RWPE2 (cell line): ENCODE measurements at places on chromosomes 13 and 19.

GRCh38 chr19:53879140-53880081 lies 2.6 kb upstream of the PRKCG start:
- peak overlapping the region; percentile 33 for H3K4me3 ChIP-seq
- peak; percentile 89 for DNase-seq
- peaks cover 4% of the 10 kb centered on the region for H3K36me3 ChIP-seq
- no peaks in the 10 kb centered on the region for H3K4me1 ChIP-seq
- no peak overlapping the region for H3K27ac ChIP-seq

GRCh38 chr13:33139184-33139583 lies 123.0 kb downstream of the KL start:
- H3K36me3 ChIP-seq: peaks cover 32% of the 10 kb centered on the region
- no peak overlapping the region for H3K27ac ChIP-seq
- no peaks in the 10 kb centered on the region for H3K4me1 ChIP-seq
- H3K4me3 ChIP-seq: no peak overlapping the region
- H3K27me3 ChIP-seq: no peaks in the 10 kb centered on the region

DNA sequence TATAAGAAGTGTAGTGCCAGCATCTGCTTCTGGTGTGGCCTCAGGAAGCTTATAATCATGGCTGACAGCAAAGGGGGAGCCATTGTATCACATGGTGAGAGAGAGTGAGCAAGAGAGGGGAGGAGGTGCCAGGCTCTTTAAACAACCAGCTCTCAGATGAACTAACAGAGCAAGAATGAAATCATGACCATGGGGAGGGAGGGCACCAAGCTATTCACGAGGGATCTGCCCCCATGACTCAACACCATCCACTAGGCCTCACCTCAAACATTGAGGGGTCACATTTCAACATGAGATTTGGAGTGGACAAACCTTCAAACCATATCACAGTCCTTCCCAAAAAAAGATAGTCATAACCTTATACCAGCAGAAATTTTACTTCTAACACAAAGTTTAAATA lies 174.0 kb downstream of the GPC5 start:
- H3K4me3 ChIP-seq: no peak overlapping the region
- peak overlapping the region; percentile 37 for H3K27ac ChIP-seq
- no peak for DNase-seq

GRCh38 chr13:46377554-46377953 lies 9.5 kb downstream of the RUBCNL start:
- H3K36me3 ChIP-seq: no peaks in the 10 kb centered on the region
- peaks cover 8% of the 10 kb centered on the region for H3K4me1 ChIP-seq
- H3K27me3 ChIP-seq: no peaks in the 10 kb centered on the region
- no peak overlapping the region for H3K4me3 ChIP-seq
- DNase-seq: no peak

DNA sequence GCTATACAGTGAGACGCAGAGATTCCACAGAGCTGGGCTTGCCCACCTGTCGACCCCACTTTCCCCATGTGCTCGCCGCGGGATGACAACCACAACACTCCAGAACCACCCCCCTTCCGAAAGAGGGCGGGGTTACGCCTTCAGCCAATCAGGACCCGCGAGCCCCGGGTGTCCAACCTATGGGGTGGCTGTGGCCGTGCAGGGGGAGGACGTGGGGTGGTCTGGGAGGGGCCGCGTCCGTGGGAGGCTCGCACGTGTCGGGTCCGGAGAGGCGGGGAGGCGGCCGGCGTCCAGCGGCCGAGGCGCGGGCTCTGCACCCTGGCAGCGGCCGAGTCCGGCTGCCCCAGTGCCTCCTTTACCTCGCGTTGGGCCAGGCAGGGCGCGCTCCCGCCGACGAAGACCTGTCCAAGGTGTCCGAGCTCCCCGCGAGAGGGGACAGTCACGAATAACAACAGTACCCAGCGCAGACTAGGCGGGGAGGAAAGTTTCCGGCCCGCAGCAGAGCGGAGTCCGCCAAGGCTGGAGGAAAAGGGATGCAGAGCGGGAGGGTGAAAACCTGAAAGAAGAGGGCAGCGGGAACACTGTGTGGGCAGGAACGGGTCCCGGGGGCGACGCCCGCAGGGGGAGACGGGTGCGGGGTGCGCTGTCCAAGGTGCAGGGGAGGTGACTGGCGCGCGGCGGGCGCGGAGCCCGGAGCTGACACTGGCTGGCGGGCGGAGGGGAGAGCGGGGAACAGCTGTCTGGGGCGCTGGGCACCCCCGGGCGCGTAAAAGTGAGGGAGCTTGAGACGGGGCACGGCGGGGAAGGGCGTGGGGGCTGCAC lies 911 bp downstream of the ENOX1 start:
- no peaks in the 10 kb centered on the region for H3K36me3 ChIP-seq
- DNase-seq: peak; percentile 63
- H3K27me3 ChIP-seq: no peaks in the 10 kb centered on the region
- peak overlapping the region; percentile 39 for H3K4me3 ChIP-seq

- no peak overlapping the region for H3K27ac ChIP-seq
- H3K4me3 ChIP-seq: no peak overlapping the region
- DNase-seq: no peak
Measured at GRCh38 chr13:23921451-23921888, 24.2 kb upstream of the C1QTNF9B start.

GRCh38 chr19:13974073-13974472 lies 21.8 kb downstream of the DCAF15 start:
- peak overlapping the region; percentile 7 for H3K27ac ChIP-seq
- peaks cover 15% of the 10 kb centered on the region; the same call in 1 of the 2 replicates for H3K36me3 ChIP-seq
- DNase-seq: peak; percentile 84

GRCh38 chr13:43528992-43529391 lies 257.8 kb downstream of the ENOX1 start:
- no peak for DNase-seq
- H3K4me1 ChIP-seq: no peaks in the 10 kb centered on the region
- no peak overlapping the region for H3K4me3 ChIP-seq
- H3K27me3 ChIP-seq: no peaks in the 10 kb centered on the region
- no peak overlapping the region for H3K27ac ChIP-seq
- H3K36me3 ChIP-seq: no peaks in the 10 kb centered on the region

DNA sequence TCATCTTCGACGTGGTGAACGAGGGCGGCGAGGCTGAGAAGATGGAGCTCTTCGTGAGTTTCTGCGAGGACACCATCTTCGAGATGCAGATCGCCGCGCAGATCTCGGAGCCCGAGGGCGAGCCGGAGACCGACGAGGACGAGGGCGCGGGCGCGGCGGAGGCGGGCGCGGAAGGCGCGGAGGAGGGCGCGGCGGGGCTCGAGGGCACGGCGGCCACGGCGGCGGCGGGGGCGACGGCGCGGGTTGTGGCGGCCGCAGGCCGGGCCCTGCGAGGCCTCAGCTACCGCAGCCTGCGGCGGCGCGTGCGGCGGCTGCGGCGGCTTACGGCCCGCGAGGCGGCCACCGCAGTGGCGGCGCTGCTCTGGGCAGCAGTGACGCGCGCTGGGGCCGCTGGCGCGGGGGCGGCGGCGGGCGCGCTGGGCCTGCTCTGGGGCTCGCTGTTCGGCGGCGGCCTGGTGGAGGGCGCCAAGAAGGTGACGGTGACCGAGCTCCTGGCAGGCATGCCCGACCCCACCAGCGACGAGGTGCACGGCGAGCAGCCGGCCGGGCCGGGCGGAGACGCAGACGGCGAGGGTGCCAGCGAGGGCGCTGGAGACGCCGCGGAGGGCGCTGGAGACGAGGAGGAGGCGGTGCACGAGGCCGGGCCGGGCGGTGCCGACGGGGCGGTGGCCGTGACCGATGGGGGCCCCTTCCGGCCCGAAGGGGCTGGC lies 52.6 kb downstream of the MAP4K1 start:
- peaks cover 3% of the 10 kb centered on the region for H3K4me1 ChIP-seq
- H3K27ac ChIP-seq: no peak overlapping the region
- peaks cover 3% of the 10 kb centered on the region for H3K27me3 ChIP-seq
- DNase-seq: no peak
- H3K36me3 ChIP-seq: no peaks in the 10 kb centered on the region
- H3K4me3 ChIP-seq: peak overlapping the region; percentile 29

DNA sequence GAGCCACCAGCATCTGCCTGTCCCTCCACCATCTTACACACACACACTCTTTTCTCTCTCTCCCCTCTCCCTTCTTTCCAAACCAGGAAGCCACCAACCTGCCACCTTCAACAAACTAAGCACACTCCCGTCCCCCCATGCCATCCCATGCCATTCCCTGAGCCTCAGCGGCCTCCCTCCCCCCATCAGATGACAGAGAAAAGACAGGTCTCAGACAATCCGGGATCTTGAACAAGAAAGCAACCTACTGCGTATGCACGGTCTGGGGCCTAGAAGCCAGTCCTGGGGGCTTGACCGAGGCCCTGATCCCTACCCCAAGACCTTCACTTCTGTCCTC lies 19.4 kb downstream of the AKT2 start:
- H3K4me3 ChIP-seq: no peak overlapping the region
- DNase-seq: no peak
- H3K36me3 ChIP-seq: peaks cover 17% of the 10 kb centered on the region
- H3K4me1 ChIP-seq: no peaks in the 10 kb centered on the region
- H3K27ac ChIP-seq: no peak overlapping the region

DNA sequence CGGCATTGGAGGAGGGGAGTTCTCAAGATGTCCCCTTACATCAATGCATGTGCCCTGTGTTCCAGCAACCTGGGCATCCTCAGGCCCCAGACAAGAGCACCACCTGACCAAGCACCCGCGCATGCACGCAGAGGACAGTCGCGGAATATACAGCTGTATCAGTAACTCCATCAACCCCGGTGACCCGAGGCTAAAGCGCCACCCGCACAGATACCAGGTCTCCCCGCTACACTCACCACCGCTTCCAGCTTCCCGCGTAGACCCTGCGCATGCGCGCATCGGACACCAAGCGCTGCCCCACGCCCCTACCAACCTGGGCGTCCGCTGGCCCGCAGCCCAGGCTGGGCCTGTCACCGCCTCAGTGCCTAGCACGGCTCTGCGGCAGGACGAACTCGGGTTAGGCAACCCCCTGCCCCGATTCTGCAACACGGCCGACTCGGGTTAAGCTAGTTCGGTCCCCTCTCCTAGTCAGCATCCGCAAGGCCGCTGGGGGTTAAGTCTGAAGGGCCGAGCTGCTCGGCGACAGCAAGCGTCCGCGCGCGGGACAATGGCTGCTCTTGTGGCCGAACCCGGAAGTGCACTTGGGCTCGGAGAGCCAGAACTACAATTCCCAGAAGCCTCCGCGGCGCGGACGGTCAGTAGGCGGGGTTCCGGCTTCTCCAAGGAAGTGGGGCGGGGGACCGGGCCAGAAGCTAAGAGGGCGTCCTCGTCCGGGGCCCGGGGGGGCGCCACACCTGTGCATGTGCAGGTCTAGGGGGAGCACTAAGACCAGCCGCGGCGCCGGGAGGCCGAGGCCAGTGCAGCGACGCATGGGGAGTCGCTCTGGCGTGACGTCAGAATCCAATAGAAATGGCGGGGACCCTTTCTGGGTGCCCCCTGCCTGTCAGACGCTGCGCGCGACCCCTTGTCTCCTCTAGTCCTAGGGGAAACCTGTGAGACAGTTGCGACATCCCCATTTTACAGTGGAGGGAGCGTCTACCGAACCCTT lies at the start of gene ZNF180:
Gene ZNF180, minus strand, starts transcription at position 561 of the 988 bp plus-strand sequence. CDS start 3,188 bp downstream, outside the sequence.
- peaks cover 34% of the 10 kb centered on the region for H3K36me3 ChIP-seq
- DNase-seq: peak; percentile 95
- H3K4me3 ChIP-seq: peak within 1 kb of the TSS; percentile 54
- H3K4me1 ChIP-seq: no peaks in the 10 kb centered on the region
- peak within 1 kb of the TSS; percentile 31 for H3K27ac ChIP-seq

DNA sequence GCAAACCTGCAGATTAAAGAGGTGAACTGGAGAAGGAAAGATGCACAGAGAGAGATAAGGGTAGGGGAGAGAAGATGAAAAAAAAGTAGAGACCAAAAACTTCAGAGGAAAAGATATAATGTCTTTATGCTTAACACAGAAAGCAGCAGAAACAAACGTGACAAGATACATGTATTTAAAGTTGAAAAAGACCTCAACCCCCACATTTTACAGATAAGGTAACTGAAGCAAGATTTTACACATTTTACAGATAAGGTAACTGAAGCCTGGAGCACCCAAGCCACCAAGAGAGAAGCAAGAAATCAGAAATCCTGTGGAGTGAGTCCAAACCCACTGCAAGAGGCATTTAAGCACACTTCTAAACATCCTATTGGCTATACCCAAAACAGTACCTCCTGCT lies 185.3 kb downstream of the TBC1D4 start:
- H3K27ac ChIP-seq: no peak overlapping the region
- H3K4me1 ChIP-seq: no peaks in the 10 kb centered on the region
- no peak for DNase-seq
- H3K4me3 ChIP-seq: no peak overlapping the region
- H3K27me3 ChIP-seq: no peaks in the 10 kb centered on the region

- H3K36me3 ChIP-seq: peaks cover 33% of the 10 kb centered on the region
- H3K27ac ChIP-seq: no peak overlapping the region
- H3K27me3 ChIP-seq: no peaks in the 10 kb centered on the region
- H3K4me3 ChIP-seq: no peak overlapping the region
- no peaks in the 10 kb centered on the region for H3K4me1 ChIP-seq
- no peak for DNase-seq
Measured at GRCh38 chr13:32657309-32657708, 71.1 kb downstream of the PDS5B start.

DNA sequence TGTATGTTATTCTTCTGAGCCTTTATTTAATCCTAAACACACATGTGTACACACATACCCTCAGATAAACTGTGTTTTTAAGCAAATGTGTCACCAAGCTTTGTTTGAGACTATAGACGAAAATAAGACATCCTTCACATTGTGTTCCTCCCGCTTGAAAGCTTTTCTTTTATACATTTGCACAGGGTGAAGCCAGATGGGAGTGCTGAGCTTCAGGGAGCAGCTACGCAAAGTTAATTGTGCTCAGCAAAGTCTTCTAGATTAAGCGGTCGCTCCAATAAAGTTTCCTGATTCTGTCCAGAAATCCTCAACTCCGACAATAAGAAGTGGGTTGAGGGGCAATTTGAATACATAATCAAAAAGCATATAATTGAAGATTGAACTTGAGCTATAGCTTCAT lies 117.2 kb upstream of the ARGLU1 start:
- H3K36me3 ChIP-seq: no peaks in the 10 kb centered on the region
- no peak overlapping the region for H3K27ac ChIP-seq
- H3K4me1 ChIP-seq: no peaks in the 10 kb centered on the region

DNA sequence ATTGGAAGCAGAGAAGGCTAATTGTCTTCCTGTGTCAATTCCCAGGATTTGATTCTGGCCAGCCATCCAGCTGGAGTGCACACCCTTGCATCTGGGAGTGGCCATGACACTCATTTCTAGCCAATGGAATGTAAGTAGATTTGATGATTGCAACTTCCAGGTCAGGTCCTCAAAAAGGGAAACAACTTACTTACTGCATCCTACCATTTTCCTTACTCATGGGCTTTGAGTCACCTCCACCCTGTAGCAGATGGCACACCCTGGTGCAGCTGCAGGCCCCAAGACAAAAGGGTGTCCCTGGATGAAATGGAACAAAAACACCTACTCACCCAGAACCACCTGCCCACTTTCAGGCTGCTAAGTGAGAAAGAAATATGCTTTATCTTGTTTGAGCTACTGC lies 27.3 kb upstream of the MPHOSPH8 start:
- H3K4me3 ChIP-seq: no peak overlapping the region
- H3K36me3 ChIP-seq: 0 out of 2 replicates have a peak, but pooled peaks cover 8% of the 10 kb centered on the region
- DNase-seq: no peak
- peaks cover 11% of the 10 kb centered on the region for H3K4me1 ChIP-seq
- peak overlapping the region; percentile 67 for H3K27ac ChIP-seq

DNA sequence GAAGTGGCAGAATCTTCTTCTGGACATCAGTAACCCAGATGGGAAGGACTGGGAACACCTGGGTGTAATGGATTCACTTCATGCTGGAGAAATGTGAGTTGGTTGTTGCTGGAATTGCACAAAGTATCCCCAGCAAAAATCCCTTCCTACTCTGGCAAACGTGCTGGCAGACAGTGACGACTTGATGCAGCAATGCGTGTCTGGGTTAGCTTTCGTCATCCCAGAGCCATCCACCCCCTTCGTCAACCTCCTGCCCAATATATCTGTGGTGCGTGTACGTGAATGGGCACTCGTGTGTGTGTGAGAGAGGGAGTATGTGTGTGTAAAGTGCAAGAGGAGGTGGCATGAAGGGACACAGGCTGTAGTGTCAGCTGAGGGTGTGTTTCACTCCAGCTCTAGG lies 70.9 kb downstream of the TM9SF2 start:
- H3K36me3 ChIP-seq: no peaks in the 10 kb centered on the region
- H3K4me1 ChIP-seq: no peaks in the 10 kb centered on the region
- DNase-seq: no peak
- no peak overlapping the region for H3K4me3 ChIP-seq
